ENCODE measurements at places on chromosomes 6 and 20.

DNA sequence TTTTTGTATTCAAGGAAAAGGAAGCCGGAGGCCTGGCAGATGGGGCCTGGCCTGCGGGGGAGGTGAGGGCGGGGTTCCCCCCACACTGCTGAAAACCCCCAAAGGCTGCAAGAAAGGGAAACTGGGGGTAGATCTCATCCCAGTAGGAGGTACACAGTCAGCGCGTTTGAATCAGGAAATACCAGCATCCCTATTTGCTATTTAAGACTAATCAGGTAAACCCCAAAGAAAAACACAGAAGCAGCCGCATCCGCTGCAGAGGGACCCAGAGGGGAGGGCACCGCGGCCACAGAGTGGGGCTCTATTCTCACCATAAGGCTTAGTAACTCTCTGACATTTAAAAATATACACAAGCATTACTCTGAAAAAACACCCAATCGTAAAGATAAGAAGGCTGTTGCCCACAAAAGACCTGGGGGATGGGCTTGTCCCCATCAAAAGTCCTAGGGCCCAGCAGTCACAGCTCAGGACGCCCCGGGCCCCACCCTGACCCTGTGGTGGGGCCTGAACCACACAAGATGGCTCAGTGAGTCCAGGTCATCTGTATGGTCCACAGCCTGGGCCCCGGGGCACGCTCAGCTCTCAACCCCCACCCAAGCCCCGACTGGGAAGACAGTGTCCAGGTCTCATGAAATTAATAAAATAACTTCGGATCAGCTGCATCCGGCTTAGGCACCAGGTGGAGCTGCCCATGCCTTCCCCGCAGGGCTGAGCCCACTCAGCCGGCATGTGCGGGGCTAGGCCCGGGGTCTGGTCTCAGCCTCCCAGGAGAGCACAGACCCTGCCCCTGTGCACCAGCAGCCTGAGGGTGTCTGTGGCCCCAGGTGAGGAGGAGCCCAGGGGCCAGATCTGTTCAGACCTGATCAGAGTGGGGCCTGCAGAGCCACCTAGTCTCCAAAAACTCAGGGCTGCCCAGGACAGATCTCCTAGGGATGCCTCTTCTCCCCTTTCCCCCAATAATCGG, 31.0 kb downstream of the KCNQ2 start:
- H3K27ac ChIP-seq, result no peak overlapping the region
- H3K27me3 ChIP-seq, result no peaks in the 10 kb centered on the region
- no peaks in the 10 kb centered on the region for H3K36me3 ChIP-seq
- H3K4me1 ChIP-seq, result no peaks in the 10 kb centered on the region
- no peak overlapping the region for H3K4me3 ChIP-seq

- H3K27ac ChIP-seq, result no peak overlapping the region
- H3K36me3 ChIP-seq, result no peaks in the 10 kb centered on the region
Measured at GRCh38 chr6:151089978-151090377, 149.8 kb upstream of the AKAP12 start.

GRCh38 chr20:63915471-63915870, 20.5 kb downstream of the DNAJC5 start:
- H3K4me1 ChIP-seq, result peaks cover 20% of the 10 kb centered on the region
- peaks cover 10% of the 10 kb centered on the region for H3K36me3 ChIP-seq
- DNase-seq, result no peak
- H3K4me3 ChIP-seq, result no peak overlapping the region
- no peaks in the 10 kb centered on the region for H3K27me3 ChIP-seq
- H3K27ac ChIP-seq, result no peak overlapping the region

DNA sequence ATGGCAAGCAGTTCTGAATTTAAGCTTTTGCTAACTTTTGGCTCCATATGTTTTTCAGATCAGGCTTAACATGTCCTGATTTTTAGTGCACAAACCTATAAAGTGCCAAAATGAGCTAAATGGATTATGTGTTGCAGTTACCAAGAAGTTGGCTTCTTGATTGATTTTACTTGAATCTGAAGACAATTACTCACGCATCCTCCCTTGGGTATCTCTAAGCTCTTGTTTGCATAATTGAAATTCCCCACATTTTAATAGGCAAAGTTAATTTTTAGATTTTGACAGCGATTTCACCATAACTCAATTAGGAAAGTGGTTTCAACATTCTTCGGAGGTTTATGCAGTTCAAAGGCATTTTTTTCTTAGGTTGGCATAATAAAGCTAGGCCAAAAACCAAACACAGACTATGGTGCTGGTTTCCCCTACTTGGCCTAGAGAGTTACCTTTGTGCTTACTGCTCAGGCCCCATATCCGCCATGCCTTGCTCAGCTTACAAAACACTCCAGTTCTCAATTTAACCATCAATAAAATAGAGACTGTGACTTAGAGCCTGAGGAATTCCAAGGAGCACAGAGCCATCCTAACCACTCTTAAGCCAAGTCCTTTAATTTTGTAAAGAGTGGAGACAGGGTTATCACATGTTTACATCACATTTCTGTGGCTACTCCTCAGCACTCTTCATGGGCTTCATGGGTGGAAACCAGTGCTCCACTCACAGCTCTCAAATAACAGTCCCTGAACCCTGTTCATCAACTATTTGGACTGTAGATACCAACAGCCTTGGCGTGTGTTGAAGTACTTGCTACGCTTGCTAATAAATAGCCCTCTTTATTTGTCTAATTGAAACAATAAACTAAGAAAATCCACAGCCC, 32.1 kb downstream of the LAMA4 start:
- no peak for DNase-seq
- H3K36me3 ChIP-seq, result no peaks in the 10 kb centered on the region

DNA sequence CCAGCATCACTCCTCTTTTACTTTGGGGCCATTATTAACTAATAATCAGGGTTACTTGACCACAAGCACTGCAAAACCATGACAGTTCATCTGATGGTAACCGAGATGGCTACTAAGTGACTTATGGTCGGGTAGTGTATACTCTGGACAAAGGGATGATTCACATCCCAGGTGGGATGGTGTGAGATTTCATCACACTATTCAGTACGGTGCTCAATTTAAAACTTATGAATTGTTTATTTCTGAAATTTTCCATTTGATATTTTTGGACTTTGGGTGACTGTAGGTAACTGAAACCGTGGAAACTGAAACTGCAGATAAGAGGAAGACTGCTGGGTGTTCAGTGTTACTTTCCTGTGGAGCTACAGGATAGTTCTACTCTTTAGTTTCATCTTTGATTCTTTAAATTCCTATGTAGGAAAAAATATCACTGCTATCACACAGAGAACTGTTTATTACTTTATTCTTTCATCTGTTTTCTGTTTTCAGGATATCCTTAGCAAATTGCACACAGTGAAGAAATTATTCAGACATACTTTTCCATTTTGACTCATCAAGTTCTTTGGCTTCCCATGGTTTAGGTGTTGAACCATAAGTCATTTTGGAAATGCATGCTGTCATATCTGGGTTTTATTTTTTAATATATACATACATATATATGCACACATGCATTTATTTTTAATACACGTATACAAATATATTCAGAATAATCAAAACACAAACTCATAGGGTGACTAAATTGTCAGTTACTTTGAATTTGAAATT, 59.1 kb upstream of the C20orf144 start:
- H3K36me3 ChIP-seq, result no peaks in the 10 kb centered on the region
- no peaks in the 10 kb centered on the region for H3K27me3 ChIP-seq
- H3K4me3 ChIP-seq, result no peak overlapping the region
- DNase-seq, result no peak
- no peaks in the 10 kb centered on the region for H3K4me1 ChIP-seq

GRCh38 chr20:59680148-59680650, 75.9 kb downstream of the PHACTR3 start:
- no peaks in the 10 kb centered on the region for H3K36me3 ChIP-seq
- no peaks in the 10 kb centered on the region for H3K4me1 ChIP-seq
- no peak overlapping the region for H3K27ac ChIP-seq
- no peak for DNase-seq
- no peak overlapping the region for H3K4me3 ChIP-seq
- H3K27me3 ChIP-seq, result peaks cover 85% of the 10 kb centered on the region

- no peak overlapping the region for H3K27ac ChIP-seq
- H3K4me3 ChIP-seq, result no peak overlapping the region
- DNase-seq, result no peak
- H3K36me3 ChIP-seq, result no peaks in the 10 kb centered on the region
Measured at GRCh38 chr20:48604426-48604825, 223.4 kb downstream of the PREX1 start.

All from PC-3 (cell line).